ENCODE measurements at places on chromosomes 3 and 15.

DNA sequence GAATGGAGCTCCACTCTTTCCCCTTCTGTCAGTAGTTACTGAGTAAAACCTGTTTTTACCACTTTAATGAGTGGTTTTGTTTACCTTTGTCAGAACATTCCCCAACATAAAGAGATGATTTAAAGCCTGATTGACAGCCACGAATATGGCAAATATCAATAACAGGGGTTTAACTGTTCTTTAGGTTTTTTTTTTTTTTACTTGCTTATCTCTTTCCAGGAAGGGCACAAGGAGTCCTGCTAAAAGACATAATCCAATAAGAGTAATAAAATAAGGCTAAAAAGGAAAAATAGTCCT is 11.5 kb upstream of the UBE2Q2 start:
- no peak for DNase-seq

DNA sequence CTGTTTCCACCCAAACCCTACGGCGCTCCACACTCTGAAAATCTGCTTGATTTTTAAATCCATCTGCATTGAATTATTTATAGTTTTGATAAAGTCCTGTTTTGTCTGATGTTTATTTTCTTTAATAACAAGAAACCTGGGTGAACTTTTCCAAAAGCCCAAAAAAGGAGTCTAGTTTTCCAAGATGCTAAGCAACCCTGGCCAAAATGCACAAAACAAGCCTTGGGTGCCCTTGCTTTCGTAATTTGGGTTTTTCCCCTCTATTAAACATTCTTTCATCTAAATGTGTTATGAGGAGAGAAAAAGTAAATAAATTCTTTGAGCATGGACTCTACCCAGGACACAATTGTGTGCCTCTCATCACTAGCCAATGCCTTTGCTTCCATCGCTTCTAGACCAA is 468.9 kb downstream of the MCTP2 start:
- DNase-seq: no peak

DNA sequence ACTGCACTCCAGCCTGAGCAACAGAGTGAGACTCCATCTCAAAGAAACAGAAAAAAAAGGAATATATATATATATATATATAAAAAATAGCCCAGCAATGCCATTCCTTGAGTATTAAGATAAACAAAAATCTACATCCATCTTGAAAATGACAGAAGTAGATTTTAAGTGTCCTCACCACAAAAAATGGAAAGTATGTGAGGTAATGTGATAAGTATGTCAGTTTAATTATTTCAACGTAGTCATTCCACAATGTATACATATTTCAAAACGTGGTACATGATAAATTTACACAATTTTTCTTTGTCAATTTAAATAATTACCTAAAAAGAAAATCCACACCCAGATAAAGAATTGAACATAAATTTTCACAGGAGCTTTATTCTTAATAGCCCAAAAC is 54.9 kb downstream of the HCN4 start:
- no peak for DNase-seq

GRCh38 chr3:190444006-190444405 is 5.7 kb downstream of the TMEM207 start:
- DNase-seq: no peak

- peak; percentile 34 for DNase-seq
These were observed 5.0 kb downstream of the NUDT16 start for GRCh38 chr3:131386429-131387165.

DNA sequence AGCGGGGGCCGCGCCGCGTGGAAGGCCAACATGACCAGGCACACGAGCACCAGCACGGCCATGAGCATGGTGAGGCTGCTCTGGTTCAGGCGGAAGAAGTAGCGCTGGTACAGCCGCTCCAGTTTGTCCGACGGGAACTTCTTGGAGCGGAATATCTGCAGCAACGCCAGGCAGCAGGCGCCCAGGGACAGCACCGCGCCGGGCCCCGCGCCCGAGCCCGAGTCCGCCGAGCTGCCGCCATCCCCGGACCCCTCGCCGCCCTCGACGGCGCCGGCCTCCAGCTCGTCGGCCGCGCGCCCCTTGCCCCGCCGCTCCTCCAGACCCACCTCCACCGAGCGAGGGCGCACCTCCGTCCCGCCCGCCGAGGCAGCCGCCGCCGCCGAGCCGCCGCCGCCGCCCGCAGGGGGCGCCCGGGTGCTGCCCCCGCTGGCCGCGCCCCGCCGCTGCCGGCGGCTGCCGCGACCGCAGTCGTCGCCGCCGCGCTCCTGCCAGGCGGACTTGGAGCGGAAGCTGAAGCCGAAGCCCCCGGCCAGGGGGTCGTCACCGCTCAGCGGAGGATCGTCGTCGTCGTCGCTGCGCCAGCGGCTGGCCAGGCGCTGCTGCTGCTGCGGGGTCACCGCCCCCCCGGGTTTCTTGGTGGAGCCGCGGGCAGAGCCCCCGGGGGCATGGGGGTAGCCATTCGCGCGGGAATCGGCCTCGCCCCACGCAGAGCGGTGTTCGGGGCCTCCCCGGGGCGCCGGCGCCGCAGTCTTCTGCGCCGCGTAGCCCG is 957 bp downstream of the ADCY5 start:
- no peak for DNase-seq

GRCh38 chr15:93274257-93274656 is 185.2 kb upstream of the RGMA start:
- no peak for DNase-seq

DNA sequence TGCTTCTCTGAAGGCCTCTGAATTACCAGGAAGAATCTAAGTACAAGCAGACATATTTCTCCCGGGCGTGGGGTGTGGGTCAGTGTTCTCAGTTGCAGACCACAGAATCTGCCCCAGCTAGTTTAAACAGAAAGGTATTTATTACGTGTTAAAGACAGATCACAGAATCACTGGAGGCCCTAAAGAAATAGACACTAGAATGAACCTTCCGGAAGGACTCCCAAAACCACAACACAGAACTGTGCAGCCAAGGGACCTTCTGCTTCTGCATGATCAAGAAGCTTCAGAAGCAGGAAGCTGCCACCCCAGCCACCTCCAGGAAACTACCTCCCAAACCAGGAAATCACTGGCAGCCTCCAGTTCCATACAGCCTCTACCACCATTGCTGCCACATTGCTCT is 32.7 kb upstream of the ZFAND6 start:
- DNase-seq: no peak

GRCh38 chr3:66582721-66583423 is 82.0 kb upstream of the LRIG1 start:
- no peak for DNase-seq

- no peak for DNase-seq
These were observed 47.7 kb upstream of the ANKRD28 start for GRCh38 chr3:15845475-15845874.

GRCh38 chr3:38154033-38154494 is 11.3 kb upstream of the OXSR1 start:
- no peak for DNase-seq

DNA sequence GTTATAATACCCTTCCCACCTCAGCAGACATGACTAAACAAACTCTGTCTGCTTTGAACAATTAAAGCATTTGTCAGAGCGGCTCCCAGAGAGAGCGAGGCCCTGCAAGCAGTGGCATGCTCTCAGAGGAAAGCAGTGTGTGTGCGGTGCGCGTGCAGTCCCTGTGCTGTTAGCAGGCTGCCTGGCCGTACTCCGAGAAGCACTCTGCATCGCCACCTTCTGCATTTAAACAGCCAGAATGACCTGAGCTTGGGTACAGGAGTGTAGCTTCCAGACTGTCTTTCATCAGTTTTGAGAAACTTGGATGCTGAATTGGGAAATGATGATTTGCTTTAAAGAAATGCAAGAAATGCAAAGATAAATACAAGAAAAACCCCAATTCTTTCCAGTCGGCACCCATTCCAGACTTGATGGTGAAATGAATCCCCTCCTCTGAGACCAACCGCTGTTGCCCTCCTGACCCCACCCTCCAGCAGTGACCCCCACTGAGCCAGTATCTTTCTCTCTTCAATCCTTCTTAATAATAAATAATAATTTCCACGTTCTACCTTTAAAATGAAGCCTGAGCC is 113.5 kb downstream of the VGLL4 start:
- DNase-seq: no peak

GRCh38 chr15:49908236-49908932 is 210.6 kb downstream of the ATP8B4 start:
- no peak for DNase-seq

- no peak for DNase-seq
These were observed 184.2 kb upstream of the STAC start for GRCh38 chr3:36196058-36196457.

DNA sequence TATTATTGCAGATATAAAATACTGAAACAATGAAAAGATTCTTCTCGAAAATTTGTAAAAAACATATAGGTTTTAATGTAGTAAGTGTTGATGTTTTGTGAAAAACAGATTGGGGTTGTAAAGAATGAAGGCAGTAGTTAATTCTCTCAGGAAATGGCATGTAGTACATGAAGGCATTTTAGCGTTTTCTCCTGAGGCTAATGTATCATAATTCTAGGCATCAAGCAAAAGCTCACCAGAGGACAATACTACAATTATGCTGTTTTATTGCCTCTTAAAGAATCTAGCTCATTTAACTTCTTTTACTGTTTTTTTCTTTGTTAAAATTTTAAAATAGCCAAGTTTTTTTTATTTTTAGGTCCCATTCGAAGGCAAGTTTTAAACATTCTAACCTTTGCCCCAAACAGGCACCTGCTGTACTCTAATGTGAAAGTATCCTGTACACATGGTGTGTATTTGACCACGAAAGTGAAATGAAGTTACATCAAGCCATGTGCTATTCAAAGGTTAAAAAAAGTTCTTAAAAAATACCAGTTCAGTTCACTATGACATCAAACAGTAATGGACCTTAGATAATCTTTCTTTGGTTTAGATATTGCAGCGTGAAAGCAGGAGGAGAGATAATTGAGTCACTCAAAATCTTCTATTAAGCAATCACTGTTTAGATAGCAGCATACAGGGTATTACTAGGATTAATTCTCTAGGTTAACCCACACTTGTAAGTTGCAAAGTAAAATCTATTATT is 163.6 kb downstream of the ECT2 start:
- DNase-seq: no peak

DNA sequence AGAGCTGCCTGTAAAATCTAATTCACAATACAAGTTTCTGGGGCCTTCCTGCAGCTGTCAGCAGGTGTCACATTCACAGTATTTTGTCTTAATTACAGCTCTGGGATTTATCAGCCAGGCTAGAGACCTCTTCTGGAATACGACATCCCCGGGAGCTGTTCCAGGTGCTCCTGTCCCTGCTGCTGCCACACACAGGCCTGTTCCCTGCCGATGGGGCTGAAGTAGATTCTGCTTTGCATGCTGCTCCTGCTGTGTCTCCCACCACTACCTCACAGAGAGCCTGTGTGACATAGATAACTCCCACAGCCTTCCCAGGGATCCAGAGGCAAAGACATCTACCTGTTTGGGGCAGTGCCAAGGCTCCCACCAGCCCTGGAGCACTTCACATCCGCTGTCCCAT is 20.4 kb downstream of the COLQ start:
- DNase-seq: no peak

- DNase-seq: no peak
These were observed 37.0 kb upstream of the CASR start for GRCh38 chr3:122146466-122146865.

GRCh38 chr15:87944050-87944449 is 312.5 kb downstream of the NTRK3 start:
- no peak for DNase-seq

DNA sequence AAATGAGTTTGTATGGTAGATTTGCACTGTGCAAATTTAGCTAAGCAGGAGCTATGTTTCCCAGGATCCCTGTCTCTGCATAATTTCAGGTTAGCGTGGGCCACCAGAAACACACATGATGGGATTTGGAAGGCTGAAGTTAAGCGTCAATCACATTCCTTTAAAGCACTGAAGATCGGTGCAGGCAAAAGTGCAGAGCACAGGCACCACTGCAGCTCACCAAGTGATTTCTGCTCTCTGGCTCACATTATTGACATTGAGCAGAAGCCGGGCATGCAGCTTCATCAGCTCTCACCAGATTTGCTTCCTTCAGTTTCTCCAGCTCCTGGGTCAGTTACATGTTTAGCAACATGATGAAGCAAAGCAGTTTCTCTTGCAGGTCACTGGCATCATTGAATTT is 256.4 kb upstream of the TGFBR2 start:
- no peak for DNase-seq

DNA sequence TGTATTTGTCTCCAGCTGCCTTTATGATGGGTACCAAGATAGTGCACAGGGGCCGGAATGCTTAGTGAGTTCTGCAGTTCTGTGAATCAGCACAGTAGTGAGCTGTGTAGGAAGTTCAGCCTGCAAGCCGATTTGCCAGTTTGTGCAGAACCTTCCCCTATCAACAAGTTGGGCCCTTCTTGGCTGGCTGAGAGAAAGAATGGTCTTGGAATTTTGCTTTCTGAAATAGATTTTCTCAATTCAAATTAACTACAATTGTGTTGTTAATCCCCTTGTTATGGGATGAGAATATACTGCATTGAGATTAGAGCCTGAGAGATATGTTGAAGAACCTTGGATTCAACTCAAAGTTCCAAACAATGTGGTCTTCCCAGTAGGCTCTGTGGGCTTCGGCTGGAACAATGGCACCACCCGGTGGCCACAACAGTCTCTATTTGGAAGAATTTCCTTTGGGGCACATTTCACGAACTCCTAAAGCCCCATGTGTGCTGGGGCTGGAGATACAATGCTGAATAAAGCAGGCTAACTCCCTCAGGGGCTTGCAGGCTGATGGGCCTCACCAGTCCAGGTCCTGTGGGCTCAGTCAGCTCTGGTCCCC is 59.1 kb downstream of the TRIM42 start:
- DNase-seq: peak; percentile 40

DNA sequence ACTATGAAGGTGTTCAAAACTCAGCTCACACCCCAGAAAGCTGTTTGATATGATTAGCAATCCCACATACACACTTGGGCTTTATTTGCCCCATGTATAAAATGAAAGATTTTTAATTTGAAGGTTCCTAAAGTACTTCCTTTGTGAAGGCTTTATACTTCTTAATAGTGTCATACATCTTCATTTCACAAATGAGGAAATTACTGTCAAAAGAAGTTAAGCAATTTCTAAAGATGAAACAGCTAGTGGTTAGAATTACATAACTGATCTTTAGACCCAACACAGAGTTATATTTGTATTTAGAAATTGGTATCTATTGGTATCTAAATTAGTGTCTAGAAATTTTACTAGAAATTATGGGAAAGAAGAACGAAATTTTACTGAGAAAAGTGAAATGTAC is 7.1 kb downstream of the CD200R1 start:
- DNase-seq: no peak

DNA sequence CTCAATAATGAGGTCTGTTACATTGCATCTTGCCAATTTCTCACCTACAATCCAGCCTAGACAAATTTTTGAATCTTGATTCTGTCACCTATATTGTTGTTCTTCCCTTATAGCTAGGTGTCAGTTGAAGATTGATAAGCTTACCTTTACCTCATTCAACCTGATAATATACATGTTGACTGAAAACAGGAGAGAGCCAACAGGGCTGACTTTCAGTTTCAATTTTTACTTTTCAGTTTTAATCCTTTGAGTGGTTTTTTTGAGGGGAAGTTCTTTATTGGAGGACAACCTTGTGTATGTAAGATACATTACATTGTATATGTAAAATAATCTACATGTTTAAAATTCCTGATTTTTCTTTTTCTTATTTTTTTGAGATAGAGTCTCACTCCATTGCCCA is 5.8 kb downstream of the ATP13A5 start:
- no peak for DNase-seq

GRCh38 chr3:88433568-88433967 is 283.8 kb downstream of the C3orf38 start:
- DNase-seq: no peak

Measured in omental fat pad (tissue), 4 donors.